ENCODE measurements at places on chromosomes 4 and X. TPM values are rescaled to one million over a fixed set of nuclear protein-coding genes. Genes with fewer than 3 reads are reported as not detected.

GRCh38 chrX:105752338-105752956 is 69.9 kb upstream of the NRK start:
- DNase-seq = no peak

Gene MAD2L1
- polyA plus RNA-seq = 59.9 TPM

DNA sequence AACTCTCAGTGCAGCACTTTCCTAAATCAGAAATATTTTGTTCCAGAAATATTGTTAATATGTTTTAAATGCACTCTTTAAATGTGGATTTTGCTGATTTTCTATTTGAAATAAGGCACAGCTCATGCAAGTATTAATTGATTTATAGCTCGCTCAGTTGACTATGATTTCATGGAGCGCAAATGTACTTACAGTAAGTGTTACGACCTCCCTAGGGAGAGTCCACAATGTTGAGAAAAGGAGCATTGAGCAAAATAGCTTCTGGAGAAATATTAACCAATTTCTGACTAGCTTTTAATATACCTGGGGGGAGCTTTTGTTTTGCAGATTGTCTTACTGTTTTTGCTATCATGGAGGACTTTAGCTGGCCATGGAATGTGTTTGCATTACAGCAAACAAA is 1687.5 kb downstream of the STIM2 start:
- DNase-seq = no peak

DNA sequence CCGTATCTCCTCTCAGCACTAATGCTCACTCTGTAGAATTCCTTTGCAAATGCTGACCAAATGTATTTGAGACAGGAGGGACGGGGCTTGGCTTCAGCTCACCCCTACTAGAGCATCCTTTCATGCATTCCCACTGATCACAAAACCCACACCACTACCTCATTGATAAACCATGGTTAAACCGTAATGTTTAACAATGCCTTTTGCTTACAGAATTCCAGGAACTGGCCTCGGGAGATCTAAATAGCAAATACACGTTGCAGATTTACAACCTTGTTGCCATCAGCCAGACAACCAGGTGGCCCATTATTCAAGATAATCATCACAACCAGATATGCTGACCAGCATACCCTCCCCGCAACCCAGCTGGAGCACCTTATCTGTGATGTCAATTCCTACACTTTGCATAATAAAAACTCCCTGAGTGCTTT is 391.9 kb downstream of the KCTD8 start:
- DNase-seq = no peak

DNA sequence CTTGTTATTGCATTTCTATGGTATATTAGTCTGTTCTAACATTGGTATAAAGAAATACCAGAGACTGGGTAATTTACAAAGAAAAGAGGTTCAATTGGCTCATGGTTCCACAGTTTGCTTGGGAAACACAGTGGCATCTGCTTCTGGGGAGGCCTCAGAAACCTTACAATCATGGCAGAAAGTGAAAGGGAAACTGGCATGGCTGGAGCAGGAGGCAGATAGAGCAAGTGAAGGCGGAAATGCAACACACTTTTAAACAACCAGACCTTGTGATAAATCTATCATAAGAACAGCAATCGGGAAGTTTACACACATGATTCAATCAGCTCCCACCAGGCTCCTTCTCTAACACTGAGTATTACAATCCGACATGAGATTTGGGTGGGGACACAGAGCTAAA is 346.6 kb upstream of the GNPDA2 start:
- DNase-seq = no peak

DNA sequence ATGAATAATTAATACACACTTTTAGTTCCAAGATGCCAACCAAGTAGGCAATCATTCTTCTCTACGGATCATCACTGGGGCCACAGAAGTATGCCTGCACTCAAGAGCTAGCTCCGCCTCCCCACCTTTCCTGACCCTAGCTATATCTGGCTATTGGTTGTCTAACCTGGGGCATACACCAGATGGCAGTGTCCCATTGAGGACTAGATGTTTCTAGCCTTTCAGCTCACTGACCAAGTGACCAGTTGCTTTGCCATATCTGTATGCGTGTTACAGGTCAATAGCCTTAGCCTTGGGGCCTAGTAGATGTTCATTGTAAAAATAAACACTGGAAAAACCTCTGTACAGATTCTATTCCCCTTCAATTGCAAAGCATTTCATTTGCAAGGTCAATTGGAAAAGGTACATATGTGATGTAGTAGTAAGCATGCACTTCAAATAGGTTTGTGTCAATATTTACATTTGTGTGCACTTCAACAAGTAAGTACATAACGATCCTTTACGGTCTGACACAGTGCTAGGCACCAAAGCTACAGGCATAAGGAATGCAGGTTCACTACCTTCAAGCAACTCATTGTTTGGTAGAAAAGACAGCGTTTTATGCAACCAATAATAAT is 521.7 kb downstream of the PPARGC1A start:
- DNase-seq = no peak

- DNase-seq = no peak
These were observed 410.3 kb upstream of the RASGEF1B start for GRCh38 chr4:81881855-81882621.

DNA sequence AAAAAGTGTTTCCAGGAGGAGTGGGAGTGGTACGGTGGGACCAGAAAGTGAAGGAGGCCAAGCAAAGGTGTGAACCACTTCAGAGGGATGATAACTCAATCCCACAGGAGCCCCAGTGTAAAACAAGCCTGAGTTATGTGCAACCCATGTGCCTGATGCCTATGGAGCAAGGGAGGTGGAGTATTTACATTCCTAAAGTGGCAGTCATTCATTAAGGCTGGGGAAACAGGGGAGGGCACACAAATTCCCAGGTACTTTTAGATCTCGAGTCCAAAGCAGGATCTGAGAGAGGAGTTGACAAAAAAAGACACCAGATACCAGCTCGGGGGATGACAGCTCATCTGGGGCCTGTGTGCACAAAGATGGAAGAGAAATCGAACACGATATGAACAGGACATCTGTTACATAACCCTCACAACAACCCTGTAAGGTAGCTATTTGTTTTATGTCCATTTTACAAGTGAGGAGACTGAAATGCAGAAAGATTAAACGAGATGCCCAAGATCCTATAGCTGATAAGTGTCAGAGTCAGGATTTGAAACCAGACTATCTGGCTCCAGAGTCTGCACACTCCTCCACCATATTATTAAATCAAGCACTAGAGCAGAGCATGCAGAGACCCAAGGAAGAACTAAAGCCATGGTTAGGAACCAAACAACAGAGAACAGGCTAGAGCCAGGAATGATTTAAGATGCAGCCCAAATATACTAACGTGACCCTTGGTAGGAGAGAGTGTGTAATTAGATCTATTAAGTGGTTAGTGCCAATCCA is 91.9 kb upstream of the MAPK10 start:
- DNase-seq = no peak

Measured in right lung (tissue), 10 donors.